CD14-positive monocyte (primary cell): ENCODE measurements at places on chromosomes 16 and 17.
A peak's percentile ranks its signal among the peaks of the same experiment; 100 is the strongest.

DNA sequence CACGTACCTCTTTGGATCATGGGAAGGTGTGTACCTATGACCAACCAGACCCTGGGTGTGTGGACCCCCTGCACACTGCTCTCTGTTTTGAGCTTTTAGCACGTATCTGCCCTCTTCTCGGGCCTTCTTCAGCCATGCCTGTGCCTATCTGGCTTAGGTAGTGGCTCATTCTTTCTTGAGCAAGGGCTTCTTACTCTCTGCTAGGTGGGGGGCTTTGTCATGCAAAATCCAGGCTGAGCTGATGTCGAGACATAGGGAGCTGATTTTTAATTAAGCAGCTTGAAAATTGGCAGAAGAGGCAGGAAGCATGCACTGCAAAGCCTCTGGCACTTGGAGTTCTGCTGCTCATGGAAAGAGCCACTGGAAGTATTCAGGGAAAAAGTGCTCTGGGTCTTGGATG is 181.6 kb upstream of the IRX6 start:
- no peak for DNase-seq

DNA sequence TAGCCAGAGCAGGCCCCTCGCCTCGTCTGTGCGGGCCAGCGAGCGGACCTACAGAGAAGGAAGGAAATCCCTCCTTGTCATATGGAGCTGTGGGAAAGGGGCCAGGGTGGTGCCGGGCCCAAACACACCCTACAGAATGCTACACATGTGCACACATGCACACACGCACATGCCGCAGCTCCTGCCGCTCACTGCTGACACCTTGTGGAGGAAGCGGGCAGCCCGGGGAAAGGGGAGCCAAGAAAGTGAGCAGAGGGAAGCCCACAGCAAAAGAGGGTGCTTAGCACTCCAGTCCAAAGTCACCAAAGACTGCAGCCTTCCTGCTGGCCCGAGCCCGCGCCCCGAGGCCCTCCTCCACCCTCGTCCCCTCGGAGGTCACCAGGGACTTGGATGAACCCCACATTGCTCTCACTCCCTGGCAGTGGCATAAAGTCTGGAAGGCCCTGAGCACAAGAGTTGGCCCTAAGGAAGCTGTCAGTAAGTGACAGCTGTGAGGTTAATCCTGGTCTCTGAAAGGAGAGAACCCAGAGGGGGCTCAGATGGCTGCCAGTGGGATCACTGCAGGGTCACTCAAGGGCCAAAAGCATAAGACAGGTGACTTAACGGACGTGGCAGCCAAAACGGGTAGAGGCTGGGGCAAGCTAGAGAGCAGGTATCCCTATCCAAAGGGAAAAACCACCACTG is 68.2 kb downstream of the MYO18A start:
- DNase-seq, result peak; percentile 51

DNA sequence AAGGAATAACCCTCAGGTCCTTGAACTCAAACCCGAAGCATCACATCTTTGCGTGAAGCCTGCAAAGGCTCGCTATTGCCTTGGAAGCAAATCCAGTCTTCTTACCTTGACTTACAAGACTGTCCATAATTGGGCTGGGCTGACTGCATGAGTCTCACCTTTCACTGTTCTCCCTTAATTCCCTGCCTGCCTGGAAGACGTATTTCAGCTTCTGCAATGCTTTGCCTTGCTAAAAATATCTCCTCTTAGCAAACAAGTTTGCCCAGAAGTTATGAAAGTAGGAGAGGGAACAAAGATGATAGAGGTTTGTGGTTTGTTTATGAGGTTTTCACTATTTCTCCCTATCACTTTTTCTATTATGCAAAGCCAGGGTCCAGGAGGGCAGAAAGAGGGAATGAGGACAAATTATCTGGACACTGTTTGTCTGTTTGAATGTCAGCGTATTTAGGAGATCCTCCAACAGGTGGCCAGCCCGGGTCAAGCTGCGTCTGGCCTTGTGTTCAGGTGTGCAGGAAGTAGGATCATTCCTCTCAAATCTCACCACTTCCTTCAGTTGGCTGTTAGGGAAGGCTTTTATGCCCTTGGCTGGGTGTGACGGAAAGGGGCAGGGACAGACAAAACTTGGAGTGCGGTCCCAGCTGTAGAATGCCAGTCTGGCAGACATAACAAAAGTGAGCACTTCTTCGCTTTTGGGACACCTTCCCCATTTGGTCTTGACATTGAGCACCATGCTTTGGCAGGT is 488.9 kb downstream of the CDH13 start:
- DNase-seq, result no peak

GRCh38 chr17:77952368-77952767 is 6.1 kb upstream of the TNRC6C start:
- DNase-seq, result no peak

DNA sequence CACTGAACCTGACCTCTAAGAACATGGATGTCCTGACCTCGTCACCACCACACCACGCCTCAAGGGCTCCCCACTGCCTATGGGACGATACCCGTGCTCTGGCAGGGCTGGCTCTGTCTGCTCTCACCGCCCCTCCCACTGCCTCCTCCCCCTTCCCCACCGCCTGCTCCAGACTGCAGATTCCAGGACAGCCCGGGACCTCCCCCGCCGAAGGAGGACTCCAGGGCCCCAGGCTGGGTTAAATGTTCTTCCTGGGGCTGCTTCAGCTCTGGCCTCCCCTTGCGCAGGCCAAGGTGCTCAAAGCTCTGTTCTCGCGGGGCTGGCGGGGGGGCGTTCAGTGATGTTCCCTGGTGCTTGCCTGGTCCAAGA is 3.1 kb downstream of the NPW start:
- no peak for DNase-seq

GRCh38 chr16:65124596-65124995 is 2.7 kb upstream of the CDH11 start:
- no peak for DNase-seq

GRCh38 chr17:67421869-67422273 is 44.8 kb downstream of the PITPNC1 start:
- peak; percentile 84 for DNase-seq

DNA sequence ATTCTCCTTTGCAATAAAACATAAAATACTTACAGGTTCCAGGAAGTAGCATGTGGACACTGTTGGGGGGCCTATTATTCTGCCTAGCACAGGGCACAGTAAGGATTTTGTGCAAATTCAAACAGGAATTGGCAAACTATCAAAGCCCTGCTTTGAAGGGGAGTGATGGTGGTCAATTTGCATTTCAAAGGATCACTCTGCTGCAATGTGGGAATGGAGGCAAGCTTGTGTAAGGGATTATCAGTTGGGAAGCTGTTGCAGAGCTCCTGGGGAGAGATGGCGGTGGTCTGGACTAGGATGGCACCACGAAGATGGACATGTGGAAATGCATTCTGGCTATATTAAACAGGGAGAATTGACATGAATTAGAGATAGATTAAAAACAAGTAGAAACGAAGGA is 990.7 kb upstream of the RBFOX1 start:
- no peak for DNase-seq

GRCh38 chr16:56614549-56614991 is 6.2 kb downstream of the MT2A start:
- DNase-seq, result no peak

DNA sequence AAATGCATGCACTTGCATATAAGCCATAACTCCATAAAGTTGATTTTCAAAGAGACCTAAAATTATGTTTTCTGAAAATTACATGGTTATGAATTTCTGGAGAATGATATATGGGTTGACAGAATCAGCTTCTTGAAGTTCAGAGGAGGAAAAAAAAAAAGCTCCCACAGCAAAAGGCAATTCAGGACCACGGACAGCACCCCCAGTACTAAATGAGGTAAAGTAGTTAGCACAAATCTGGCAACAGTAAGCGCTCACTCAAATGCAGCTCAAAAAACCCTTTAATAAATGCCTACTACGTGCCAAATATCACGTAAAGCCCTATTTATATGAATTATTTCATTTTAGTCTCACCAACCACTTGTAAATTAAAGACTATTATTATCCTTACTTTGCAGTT is 135.2 kb downstream of the SHISA9 start:
- no peak for DNase-seq

DNA sequence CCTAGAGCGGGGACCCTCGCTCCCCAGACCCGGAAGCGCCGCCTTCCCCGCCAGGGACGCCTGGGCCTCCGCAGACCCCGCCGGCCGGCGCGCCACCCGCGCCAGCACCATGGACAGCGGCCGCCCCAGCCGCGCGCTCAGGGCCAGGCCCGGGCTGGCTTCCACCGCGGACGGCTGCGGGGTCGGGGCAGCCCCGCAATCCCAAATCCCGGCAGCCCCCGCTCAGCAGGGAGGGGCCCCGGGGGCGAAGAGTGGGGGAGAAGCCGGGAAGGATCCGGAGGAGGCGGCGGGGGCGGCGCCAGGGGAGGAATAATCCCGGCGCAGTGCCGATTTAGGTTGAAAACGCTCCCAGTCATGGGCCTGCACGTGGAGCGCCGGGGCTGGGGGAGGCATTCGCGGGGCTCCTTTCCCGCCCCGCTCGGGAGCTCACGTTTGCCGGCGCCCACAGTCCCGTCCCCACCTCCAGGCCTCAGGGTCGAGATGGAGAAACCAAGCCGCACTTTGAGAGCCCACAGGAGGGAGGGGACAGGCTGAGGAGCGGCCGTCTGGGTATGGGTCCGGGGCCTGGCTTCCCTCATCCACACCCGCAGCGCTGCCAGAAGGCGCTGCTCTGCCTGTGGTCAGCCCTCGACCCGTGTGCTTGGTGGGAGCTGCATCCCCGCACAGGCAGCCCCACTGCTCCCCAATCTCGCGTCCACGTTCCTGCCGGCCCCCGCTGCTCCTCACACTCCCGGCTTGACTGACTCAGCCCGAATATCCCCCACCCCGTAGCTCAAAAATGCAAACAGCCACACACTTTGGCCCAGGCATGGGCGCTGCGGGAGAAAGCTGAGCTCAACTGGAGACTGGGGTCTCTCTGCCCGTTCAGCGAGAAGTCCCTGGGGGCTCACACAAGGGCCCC is 4.7 kb downstream of the FBXL16 start:
- DNase-seq, result no peak

GRCh38 chr17:45740553-45741330 is 43.4 kb upstream of the CRHR1 start:
- peak; percentile 17 for DNase-seq

DNA sequence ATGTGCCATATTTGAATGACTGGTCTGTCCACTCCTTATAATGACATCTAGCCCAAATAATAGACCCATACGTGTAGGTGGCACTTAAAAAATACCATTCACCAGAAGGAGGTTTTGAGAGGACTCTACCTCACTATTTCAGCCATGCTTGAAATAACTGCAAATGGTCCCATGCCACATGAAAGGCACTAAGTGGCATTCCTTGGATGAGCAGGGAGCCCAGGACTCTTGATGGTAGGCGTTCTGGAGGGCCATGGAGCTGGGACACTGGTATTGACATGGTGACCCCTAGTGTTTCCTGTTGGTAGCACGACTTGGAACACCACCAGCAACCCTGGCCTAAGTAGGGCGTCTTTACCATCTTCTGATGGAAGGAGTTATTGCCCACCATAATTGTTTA is 148.7 kb upstream of the ZFHX3 start:
- DNase-seq, result peak; percentile 57

DNA sequence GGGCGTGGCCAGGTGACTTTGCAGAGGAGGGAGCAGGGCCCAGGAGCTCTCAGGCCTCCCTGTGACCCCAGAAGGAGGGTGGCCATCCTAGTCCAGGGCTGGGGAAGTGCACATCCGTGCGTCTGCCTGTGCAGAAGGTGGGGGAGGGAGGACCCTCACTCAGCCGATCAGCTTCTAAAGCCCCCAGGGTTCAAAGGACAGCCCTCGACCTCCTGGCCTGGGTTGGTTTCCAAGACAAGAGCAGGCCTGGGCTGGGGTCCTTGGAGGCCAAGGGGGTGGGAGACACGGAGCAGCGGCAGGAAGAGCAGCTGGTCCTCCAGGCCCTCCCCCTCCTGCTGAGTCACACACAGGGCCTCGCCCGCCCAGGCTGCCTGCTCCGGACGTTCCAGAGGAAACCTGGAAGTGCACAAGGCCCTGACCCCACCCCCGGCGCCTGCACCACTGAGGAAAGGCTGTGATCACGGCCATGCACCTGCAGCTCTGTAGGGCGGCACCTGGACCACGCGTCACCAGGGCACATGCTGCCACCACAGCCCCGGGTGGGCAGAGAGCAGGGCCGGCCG is 67.1 kb upstream of the ZNF469 start:
- DNase-seq, result no peak

GRCh38 chr17:32822996-32823395 is 53.9 kb downstream of the MYO1D start:
- no peak for DNase-seq

- peak; percentile 24 for DNase-seq
Measured at GRCh38 chr16:72877374-72878028, 170.4 kb downstream of the ZFHX3 start.

DNA sequence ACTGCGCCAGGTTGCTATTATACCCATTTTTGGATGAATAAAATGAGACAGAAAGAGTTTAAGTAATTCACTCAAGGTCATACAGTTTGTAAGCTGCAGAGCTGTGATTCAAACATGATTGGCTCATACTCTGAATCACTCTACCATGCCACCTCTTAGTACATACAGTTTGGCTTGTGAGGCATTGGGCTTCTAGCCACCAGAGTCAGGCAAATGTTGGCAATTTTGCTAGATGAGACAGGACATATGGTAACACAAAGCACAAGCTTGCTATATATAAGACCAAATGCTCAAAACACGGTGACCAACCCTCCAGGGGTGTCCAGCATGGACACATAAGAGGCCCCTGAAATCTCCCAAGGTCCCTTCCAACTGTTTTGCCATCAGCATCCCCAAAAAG is 236.0 kb upstream of the IRX5 start:
- DNase-seq, result no peak

DNA sequence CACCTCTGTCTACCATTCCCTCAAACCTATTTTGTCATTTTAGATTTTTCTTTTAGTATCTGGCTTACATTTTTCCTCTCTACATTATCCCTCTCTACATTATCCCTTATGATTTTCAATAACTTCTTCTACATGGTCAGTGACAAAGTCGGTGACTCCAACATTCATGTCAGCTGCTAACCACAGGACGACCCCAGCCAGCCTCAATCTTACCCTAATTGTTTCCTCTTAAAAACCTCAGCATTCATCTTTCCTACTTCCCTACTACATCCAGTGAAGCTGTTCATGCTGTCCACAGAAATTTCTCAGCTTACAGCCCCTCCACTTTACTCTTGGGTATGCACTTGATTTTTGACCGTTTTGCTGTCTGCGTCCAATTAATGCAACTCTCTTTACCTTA is 8.3 kb downstream of the MYH10 start:
- no peak for DNase-seq

DNA sequence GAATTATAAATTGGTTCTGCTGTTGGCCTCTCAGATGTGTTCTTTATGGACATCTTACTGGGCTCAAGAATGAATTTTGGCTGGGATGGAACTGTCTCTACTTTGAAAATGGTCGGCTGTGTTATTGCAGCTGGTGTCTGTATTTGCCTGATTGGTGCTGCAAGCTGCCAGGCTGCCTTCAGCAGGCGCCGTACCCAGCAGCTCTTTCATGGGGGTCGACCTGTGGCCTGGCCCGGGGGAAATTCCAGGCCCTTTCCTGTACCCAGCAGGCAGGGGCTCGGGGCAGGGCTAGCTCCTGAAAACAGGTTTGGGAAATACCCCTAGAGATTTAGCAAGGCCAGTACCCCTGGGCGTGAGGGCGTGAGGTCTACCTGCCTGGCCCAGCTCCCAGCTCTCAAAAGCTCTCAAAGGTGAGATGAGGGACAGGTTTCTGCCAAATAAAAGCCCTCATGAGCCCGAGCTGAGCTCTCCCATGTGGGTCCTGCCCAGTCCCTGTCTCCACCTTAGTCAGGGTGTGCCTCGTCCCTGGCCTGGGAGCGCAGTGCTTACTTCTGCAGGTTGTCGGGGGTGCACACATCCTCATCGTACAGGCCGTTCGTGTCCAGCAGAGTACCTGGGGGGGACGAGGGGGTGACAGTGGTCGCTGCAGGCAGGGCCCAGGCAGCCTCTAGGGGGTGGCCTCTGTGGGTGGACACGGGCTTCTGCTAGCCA is 52.3 kb downstream of the PRMT7 start:
- DNase-seq, result no peak
